ENCODE measurements at places on chromosomes 12 and 14.
A peak's percentile ranks its signal among the peaks of the same experiment; 100 is the strongest.

DNA sequence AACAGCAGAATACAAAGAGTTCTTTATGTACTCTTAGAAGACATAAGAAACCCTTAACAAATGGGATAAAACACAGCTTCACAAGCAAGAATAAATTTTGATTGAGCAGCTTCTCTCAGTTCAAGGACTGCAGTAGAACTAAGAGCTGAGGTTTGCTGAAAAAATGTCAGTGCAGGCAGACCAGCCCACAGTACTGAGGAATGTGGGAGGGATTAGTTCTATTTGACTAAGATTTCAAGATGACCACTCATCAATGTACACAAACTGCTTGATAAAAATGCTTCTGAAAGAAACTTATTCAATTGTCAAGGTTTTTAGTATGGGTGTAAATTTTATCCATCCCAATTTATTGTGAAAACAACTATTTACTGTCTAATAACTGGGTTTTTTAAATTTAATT lies 138.4 kb downstream of the SEC23A start:
- no peak for DNase-seq

DNA sequence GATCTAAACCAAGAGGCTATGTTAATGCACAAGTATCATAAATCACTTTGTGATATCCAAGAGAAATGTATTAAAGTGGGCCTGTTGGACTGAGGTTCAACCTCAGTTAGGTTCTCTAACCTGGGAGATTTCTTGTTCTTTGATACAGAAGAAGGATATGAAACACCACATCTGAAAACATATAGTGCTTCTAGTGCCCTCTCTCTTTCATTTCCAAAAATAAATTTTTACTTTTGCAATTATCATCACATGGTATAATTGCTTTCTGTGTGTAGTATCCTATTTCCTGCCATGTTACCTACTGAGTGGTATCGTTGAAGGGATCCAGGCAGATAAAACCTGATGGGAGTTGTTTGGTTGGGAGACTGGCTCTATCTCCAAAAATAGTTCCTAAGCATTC lies 264.9 kb downstream of the CCER1 start:
- DNase-seq, result no peak

GRCh38 chr12:89750389-89751351 lies 42.0 kb upstream of the ATP2B1 start:
- DNase-seq, result no peak

DNA sequence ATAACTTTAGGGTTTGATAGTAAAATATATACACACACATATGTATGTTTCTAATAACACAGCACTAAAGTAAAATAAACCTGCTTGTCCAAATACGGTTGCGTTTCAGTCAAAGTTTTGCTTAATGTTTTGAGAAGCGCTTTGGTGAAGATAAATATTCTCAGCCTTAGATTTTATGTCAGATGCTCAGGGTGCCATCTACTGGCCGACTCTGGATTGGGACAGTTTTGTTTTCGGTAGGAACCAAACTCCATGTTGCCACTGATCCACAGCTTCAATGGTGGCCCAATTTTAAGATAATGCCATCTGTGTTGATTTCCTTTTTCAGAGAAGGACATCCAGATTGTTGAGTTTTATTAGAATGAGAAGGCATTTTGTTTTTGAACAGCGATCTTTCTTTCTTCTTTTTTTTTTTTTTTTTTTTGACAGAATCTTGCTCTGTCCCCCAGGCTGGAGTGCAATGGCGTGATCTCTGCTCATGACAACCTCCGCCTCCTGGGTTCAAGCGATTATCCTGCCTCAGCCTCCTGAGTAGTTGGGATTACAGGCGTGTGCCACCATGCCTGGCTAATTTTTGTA lies 43.1 kb downstream of the LLPH start:
- peak; percentile 35 for DNase-seq

- peak; percentile 36 for DNase-seq
Measured at GRCh38 chr14:91861091-91861490, 6.2 kb downstream of the TC2N start.

Measured in CD4-positive, alpha-beta T cell treated with Interleukin-21 for 1 hour (primary cell).